ENCODE measurements at places on chromosomes 11 and 22.

DNA sequence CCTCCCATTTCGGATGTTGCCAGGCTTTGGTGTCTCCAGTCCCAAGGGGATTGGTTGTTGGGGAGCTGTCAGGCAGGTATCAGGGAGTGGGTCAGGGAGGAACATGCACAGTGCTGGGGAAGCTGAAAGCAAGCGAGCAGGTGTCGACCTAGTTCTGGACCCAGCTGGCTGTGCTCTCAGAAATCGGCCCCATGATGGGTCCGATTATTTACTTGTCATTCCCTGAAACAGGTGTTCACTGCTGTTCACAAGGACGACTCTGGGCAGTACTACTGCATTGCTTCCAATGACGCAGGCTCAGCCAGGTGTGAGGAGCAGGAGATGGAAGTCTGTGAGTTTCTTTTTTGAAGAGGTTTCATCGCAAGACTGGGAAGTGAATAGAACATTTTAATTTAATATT, 76.8 kb downstream of the JAM3 start:
- no peak for DNase-seq

DNA sequence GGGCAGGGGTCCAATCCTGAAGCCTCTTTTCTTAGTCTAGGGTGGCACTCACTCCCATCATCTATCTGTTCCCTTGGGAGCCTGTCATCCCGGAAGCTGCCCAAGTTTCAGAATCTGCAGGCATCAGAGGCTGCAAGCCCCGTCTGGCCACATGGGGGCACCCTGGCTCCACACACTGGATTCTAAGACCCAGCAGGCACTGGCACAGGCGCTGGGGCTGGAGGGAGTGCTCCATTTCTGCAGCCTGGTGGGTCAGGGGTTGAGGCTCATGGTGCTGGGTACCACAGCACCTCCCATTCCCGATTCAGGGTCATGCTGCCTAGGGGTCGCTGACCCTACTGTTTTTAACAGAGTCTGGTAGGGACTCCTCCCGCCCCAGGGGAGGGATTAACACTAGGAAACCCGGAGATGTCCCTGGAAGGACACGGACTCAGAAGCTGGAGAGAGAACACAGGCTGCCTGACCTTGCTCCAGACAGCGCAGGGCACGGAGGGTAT, 243.9 kb upstream of the SYN3 start:
- DNase-seq = peak; percentile 66

GRCh38 chr11:82639251-82639650, 94.4 kb downstream of the FAM181B start:
- DNase-seq = no peak

DNA sequence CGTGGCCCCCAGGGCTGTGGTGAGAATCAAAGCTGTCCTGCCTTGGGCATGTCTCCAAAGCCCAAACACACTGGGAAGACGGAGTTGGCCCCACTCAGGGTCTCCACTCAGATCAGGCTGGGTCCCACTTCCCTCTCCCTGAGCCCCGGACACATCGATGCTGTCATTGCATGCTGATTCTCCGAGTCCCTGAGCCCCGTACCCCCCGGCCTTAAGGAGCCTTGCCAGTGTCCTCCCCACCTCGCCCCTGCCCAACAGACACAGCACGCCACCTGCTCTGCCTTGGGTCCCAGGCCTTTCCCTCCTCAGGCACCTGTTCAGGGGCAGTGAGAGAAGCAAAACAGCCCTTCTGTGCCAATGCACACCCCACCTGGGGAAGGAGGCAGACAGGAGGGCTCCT, 14.6 kb downstream of the EIF1AD start:
- no peak for DNase-seq

DNA sequence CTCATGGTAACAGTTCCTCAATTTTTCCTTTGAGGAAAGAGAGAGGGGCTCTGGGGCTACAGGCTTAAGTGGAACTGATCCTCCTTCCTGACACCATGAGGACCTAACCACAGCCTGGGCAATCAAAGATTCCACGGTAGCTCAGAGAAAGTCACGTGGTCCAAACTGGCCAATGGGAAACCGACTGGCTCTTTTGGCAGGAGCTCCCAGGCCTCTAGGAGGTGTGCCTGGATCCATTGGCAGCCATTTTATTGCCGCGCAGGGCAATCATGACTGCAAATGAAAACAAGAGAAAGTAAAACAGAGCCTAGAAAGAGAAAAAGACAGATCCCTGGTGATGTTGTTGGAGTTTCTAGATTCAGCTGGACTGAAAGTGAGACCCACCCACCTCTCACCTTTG, 27.3 kb upstream of the ASPHD2 start:
- DNase-seq = no peak

GRCh38 chr11:37264783-37265182, 666.7 kb upstream of the RAG2 start:
- DNase-seq = no peak

DNA sequence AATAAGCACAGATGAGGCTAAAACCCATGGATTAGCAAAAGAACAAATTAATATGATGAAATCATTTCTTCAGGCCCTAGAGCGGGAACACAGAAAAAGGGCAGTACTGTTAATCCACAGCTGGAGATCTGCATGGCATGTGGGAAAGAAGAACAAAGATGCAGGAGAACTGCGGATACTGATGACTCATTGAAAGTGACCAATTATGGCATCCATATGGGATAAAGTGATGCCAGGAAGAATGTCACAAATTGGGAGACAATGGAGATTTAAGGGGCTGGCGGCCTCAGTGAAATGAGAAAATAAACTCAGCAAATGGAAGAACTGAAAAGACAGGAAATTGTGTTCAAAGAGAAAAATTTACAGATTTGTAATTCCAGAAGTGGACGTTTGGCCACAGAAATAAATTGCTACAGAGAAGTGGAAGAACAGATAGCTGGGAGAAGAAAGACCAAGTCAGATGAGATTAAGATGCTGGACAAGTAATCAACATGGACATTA, 39.4 kb downstream of the SIK3 start:
- DNase-seq = no peak

- DNase-seq = no peak
Observed at GRCh38 chr11:36105743-36106581, 162.1 kb downstream of the LDLRAD3 start.

GRCh38 chr11:62656796-62657429, 3.8 kb upstream of the INTS5 start:
- no peak for DNase-seq

DNA sequence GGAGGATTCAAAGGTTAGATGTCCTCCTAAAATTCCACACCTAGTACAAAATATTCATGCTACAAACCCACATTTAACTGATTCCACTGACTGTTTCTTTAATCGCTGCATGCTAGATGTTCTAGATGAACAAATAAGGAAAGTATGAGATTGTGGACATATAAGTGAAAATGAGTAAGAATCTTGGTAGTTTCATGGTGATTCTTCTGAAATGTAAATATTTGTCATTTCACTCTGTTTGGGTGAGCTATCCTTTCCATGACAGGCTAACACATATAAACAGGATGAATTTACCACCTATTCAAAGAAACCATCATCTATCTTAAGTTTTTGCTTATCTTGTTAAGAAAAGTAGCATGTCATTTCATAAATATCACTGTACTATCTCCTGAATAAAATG, 14.8 kb downstream of the OR5B3 start:
- DNase-seq = no peak

DNA sequence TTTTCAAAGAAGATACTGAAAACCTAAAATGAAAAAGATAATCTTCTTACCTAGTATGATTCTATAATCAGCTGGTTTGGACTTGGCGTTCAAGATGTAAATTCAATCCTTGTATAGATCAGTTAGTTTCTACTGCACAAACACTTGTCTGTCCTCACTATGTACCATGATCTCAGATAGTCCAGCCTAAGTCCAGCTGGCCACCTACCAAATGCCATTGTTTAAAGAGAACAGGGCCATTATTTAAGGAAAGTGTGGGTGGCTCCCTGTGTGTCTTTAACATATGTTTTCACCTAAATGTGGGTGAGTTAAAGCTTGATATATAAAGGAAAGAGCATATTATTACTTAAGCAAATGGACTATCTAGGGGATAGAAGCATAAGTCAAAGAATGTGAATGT, 38.6 kb downstream of the BLID start:
- no peak for DNase-seq

DNA sequence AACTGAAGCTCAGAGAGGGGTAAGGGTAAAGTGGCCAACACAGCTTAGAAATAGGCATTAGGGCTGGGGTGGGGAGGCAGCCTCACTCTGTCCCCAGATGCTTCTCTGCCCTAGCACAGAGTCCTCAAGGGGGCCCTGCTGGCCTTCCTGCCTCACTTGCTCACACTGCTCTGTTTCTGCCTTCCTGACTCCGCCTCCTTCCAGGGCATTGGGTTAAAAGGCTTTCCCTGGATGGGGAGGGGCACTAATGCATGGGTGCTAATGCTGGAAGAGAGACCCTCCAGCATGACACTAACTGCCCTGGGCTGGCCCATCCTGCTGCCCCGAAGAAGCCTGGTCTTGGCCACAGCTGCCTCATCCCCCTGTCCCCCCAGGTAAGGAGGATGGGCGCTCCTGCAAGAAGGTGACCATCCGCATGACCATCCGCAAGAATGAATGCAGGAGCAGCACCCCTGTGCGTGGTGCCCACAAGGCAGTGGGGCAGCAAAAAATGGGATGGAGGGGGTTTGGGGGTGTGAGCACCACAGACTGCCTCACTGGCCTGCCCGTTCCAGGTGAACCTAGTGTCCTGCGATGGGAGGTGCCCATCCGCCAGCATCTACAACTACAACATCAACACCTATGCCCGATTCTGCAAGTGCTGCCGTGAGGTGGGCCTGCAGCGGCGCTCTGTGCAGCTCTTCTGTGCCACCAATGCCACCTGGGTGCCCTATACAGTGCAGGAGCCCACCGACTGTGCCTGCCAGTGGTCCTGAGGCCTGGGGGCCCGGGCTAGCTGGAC, 74.0 kb upstream of the MYOD1 start:
- DNase-seq = no peak

- no peak for DNase-seq
Observed at GRCh38 chr11:57979532-57980079, 44.1 kb upstream of the OR9Q1 start.

DNA sequence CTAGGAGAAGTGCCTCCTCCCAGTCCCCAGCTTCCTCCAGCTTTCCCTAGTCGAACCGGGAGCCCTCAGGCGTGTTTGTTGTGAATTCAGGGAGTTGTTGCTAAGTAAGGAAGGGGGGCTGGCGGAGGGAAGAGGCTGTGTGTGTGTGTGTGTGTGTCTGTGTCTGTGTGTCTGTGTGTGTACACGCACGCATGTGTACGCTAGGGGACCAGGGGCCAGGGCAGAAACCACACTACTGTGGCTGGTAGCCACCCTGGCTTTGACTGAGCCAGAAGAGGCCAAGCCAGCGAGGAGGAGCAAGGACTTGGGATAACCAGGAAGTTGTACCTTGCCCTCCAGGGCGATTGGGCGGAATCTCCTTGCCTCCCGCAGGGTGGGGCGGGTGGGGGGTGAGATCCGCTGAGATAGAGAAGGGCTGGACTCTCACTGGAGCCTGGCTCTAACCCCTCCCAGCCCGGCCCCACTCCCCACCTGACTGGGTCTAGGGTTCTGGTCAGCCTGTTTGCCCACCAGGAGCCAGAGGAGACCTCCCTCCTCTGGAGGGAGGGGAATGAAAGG, 7.5 kb downstream of the BCL9L start:
- no peak for DNase-seq

DNA sequence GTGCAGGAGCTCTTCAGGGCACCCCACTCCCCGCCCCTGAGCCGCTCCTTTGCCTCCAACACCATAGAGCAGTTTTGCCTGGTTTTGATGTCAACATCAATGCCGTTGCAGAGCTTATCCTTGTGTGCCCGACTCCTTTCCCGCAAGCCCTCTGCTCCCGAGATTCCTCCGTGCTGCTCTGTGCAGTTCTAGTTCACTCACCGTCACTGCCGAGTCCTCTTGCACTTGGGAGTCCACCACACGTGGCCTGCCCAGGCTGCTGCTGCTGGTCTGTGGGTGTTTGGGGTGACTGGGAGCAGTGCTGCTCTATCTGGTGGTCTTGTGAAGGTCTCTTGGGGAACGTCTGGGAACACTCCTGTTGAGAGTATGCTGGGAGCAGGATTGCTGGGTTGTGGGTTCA, 63.8 kb upstream of the ANO1 start:
- no peak for DNase-seq

DNA sequence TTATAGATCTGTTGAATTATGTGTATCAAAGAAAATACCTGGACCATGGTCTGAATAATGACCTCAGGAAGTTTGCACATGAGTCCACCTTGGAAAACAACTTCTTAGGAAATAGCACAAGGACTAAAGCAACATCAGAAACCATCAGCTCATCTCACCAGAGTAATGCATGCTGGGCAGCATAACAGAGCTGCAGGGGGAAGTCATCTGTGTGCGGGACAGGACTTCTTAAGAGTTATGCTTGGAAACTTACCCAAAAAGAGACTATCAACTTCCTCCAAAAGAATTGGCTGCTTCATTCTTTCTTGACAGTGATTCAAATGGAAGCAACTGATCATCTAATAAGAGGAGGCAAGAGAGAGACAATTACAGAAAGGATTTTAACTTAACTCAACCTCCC, 2.5 kb downstream of the OR56B4 start:
- no peak for DNase-seq

DNA sequence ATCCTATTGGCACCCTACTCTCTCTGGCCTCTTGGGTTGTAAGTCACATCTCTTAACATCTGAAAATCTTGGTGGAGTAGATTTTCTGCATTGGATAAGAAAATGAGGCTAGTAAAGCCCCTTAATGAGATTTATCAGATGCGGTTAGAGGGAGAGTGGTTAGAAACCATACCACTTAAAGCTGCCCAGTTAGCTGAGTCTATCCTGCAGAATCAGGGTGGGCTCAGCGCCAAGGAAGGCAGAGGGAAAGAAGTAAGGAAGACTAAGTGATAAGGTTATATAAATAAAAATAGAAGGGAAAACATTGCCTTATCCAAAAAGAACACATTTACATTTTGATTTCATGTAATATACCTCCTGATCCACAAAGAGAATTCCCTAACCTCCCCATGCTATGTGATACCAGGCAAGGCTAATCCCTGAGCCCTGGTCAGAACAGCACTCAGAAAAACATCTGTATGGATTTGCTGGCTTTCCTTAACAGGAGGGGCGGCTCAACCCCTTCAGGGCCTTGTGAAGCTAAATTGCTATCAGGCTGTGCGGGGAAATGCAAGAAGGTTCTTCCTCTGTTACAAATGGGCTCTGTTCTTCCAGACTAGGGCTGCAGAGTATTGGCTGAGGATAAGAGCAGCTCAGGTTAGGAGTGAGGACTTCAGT, 101.7 kb downstream of the SNX19 start:
- no peak for DNase-seq

DNA sequence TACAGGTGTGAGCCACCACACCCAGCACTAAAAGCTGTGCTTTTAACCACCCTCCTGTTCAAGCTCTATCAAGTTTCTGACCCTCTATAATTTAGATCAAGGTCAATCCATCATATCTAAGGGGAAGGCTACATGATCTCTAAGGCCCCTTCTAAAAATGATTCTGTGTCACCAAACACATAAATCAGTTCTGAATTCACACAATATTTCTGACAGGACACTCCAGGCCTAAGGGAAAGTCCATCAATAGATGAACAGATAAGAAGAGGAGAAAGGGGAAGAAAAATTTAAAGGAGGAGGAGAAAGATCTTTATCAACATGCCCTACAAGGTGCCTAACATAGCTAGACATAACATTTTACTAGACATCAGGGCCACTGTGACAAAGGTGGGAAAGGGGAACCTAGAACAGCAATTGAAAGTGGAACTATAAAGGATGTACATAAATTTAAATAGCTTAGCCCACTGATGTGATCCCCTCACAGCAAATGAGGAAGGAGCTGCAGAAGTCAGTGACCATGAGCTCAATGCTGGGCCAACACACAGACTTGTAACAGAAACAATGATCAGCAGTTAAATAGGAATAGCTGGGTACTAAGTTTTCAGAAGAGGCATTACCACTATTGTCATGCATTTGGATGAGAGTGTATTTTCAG, 4.7 kb downstream of the PRCP start:
- no peak for DNase-seq

GRCh38 chr22:47144791-47145425, 382.5 kb downstream of the TBC1D22A start:
- no peak for DNase-seq
